ENCODE measurements at places on chromosomes 6 and 20.

DNA sequence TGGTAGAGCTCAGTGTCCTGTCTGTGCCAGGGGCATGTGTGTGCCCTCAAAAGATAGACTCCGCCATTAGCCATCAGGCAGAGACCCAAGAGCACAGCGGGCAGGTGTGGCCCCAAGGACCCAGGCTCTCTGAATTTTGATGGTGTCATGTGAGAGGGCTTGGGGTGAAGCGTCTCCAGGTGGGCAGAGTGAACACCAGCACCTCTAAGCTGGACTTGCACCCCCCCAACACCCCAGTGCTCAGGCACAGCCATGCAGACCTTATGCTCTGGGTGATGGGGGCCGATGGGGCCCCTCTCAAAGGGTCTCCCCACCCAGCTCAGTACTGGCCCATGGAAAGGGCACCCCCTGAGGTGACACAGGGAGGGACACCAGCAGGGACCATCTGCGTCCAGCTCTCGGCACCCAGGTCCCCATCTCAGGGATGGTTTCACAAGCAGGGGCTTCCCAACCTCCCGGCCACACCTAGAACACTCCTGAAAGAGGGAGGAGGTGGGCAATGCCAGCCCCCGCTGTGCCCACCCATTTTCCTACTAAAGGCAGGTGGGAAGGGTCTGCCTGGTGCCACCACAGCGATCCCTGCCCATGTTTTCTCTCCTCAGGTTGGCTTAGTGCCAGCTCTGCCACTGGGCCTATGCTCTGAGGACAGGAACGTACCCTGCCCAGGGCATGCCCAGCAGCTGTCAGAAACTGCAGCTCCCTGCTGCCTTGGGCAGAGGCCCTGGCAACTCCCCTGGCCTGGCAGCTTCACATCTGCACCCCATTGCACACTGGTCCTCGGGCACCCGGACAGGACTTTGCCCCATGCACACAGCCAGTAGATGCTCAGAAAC, 3.5 kb downstream of the CST7 start:
- DNase-seq: no peak

DNA sequence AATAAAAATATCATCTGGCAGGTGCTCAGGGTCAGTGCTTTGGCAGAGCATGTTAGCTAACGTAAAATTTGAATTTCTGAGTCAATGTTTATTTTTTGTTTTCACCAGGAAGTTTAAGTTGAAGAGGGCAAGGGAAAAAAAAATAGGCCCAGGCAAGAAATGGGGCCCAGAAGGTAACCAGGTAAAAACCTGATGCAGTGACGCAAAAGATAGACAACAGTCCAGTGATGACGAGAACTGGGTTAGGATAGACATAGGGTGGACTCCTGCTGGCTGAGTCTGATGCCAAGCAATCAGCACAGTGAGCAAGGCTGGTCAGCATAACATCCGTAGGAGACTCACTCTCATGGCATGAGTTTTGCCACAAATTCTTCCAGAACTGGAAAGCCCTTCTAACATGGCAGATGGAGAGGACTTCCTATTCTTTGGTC, 42.2 kb downstream of the ZHX3 start:
- no peak for DNase-seq

DNA sequence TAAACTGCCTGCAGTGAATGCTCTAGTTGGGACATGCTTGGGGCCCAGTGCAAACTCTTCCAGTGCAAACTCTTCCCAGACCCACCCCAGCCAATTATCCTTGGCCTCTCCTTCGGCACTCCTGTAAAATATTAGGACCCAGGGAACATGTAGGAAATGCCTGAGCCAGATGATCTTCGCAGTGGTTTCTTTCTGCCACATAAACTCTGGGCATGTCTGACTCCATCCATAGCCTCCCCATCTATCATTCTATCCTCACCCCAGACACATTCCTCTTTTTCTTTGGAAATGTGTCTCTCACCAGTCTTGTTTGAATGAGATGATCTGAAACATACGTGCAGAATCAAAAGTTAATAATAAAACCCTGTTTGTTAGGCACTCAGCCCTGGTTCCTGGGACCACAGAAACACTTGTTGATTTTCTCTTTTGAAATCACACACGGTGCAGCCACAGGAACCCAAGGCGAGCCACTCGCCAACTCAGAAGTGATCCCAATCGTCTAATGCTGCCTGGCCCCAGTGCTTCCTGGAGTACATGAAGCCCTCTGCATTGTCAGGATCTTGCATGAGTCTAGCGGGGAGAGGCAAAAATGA, 108.9 kb upstream of the CST7 start:
- DNase-seq: no peak

- DNase-seq: no peak
These were observed 19.4 kb downstream of the QRSL1 start for GRCh38 chr6:106648651-106649308.

- DNase-seq: no peak
These were observed 538.2 kb upstream of the EYS start for GRCh38 chr6:66245231-66245630.

DNA sequence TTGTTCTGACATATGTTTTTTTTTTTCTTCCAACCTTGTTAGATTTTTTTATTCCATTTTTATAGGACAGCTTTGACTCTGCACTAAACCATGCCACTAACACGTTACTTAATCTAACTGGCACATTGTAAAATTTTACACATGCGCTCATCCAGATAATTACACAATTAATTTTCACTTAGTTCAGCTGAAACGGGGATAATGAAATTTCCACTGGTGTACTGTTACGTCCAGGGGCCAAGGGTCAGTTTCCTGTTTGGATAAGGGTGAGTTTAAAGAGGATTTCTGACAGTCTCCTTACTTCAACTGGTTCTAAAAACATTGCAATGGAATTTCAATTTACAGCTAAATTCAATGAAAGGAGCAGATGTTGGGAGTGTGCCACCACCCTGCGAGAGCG, 221.8 kb upstream of the CEP162 start:
- no peak for DNase-seq

DNA sequence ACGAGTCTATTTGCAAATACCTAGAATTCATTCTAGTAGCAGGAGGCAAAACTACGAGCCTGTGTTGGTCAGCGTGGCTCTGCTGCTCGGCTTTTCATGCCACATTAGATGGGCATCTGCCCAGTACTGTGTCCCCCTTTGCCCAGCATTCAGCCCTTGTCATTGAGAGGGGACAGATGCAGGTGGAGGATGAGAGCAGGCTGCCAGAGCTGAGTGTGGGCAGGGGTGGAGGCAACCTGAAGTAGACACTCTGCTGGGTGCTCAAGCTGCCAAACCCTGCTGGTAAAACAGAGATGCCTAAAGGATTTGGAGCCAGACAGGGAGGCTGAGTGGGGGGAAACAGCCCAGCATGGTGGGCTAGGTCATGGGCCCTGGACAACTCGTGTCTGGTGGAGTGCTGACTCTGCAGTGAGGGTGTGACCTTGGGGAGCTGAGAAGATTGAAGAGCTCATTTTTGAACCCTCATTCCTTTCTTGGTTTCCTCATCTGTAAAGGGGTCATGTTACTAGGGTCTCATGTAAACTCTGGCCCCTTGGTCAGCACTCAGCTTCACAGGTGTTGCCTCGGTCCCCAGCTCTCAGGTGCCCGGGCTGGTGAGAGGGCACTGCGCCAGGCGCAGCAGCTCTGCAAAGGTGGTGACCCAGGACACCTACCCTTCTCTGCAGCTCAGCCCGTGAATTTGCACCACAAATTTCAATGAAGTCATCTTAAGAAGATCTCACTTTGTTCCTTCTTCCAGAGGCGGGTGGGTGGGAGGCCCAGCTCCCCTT, 64.2 kb upstream of the BHLHE23 start:
- no peak for DNase-seq

DNA sequence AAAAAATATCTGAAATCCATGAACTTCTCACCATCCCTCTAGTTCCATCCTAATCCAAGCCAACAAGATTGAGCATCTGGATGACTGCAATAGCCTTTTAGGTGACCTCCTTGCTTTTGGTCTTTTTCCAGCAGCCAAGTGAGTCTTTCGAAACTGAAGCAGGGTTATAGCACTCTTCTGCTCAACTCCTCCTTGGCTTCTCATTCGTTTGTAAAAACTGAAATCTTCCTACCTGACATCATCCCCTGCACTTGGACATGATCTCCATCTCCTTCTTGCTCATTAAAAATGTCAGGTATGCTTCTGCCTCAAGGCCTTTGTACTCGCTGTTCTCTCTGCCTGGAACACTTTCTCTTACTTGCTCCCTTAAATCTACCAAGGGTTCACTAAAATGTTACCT, 46.0 kb downstream of the STX7 start:
- no peak for DNase-seq

DNA sequence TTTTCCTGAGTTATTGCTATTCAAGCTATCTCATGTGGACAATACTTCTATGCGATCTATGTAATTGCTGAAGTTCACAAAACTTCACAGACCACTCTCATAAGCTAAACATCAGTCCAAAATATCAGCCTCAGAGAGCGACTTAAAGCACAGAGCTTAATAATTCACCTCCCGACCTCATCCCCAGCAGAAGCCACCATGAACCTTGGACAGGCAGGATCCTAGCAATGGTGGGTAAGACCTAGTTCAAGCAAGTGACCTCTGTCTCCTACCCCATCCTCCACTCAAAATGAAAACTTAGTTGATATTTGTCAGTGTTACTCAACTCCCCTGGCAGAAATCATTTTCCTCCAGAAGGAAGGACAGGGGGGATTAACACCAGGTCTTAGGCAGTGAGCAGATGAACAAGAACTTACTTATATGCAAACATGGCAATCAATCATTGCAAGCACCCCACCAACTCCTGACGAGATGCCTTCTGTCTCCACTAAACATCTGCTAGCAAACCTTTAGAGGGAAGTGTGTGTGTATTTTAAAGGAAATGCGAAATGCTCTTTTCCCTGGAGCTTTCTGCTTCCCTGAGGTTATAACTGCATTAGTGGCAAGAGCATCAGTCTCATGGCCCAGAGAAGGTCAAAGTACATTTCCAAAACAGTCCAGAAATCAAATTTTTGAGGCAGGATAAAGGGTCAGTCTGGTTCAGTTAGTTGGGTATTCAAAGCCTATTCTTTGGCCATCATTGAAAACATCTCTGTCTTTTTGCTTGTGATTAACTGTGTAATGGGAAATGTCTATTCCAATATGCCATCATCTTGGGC, 90.0 kb downstream of the SLC22A23 start:
- no peak for DNase-seq

GRCh38 chr6:165799391-165800153, 136.5 kb upstream of the PDE10A start:
- no peak for DNase-seq

DNA sequence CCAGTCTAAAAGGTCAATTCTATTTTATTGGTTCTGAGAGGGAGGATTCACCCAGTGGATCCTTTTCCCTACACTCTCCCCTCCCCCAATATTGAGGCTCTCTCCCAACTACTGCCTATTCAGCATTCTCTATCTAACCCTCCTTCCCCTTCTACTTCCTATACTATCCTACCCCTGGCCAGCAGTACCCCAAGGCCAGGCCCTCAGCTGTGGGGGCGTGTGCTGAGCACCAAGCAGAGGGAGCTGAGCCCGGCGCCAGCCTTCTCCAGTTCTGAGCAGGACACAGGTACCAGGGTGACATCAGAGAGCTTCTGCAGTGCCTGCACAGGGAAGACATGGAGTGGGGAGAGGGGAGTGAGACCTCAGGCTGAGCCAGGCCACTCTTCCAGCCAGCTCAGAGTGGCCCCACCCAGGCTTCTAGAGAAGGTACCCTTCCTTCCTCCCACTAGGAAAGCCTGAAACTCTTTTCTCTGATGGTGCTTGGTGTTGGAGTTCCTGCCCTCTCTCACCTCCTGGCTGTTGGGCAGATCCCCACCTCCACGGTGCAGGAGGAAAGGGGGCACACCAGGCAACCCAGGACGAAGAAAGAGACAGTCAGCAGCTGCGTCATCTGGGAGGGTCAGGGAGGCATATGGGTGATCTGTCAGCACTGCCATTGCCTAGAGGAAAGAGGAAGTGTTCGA, 1.9 kb downstream of the DDAH2 start:
- peak; percentile 71 for DNase-seq

- DNase-seq: no peak
These were observed 149.1 kb downstream of the LMBRD1 start for GRCh38 chr6:69647726-69648125.

DNA sequence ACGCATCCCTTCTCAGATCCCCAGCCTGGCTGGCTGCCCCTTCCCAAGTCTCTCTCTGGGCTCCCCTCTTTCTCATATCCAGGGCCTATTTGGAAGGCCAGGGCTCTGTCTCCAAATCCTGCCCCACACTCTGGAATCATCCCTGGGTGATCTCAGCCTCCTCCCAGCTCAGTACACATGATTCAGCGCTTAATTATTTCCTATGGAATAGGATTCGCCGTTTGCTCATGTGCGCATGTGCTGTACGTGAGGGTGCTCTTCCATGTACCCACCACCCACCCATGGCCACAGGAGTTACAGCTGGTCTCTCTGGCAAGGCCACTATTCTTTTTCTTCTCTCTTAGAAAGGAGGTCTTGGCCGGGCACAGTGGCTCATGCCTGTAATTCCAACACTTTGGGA, 81.7 kb upstream of the FOXP4 start:
- DNase-seq: no peak

GRCh38 chr20:31698803-31699718, 23.6 kb downstream of the BCL2L1 start:
- DNase-seq: no peak

DNA sequence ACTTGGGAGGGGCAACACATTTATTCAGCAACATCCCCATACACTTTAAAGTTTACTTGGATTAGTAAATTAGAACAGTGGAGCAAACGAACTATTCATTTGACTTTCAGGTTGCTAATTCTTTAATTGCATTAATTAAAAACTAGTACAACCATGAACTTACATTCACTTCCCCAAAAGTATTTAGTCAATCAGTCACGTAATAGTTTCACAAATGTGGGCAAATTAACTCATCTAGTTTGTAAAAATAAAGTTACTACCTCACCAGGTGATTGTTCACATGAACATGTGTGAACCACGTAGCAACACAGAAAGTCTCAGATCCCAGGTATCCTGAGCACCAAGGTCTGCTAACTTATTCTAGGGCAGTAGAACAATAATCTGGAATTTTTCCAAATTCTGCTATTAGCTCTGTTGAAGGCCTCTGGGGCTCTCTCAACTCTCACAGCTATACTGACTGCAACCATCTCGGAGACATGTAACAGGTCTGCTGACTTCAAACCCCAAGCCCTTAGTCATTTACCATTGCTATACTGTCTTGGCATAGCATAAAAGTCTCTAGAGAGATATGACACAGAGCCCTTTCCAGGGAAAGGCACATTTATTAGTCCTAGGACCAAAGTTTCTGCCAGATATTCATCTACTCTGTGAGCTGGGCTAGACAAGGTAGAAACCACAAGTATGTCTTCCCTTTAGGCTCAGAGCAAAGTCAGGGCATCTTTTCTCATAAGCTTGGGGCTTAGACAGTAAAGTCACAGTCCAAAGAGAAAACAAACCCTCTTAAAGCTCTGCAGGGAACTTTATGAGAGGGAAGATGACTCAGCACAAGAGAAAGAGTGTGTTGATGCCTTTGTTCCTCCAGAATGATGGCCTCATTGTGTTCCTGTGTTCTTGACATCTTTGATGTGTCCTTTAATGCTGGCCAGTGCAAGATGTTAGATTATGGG, 50.9 kb upstream of the CCDC28A start:
- DNase-seq: no peak

DNA sequence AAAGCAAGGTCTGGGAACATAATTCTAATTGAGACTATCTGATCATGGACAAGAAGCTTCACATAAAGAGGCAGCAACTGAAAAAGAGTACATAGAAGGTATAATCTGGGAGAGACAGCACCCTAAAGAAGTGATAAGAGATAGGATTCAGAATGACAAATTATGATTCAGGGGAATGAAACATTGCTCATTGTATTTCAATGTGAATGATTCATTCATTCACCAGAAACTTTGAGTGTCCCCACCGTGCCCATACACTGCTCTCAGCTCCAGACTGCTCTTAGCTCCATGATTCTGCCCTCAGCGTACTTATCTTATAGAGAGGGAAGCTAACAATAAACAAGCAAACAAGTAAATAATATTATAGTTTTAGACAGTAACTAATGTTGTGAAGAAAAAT, 329.3 kb upstream of the IRAK1BP1 start:
- no peak for DNase-seq

Measured in Right ventricle myocardium inferior (tissue), 1 donor.